NCI-H2227 treated with DMSO at 0.1 percent for 48 hours (cell line): ENCODE measurements at places on chromosomes 11 and 22.

DNA sequence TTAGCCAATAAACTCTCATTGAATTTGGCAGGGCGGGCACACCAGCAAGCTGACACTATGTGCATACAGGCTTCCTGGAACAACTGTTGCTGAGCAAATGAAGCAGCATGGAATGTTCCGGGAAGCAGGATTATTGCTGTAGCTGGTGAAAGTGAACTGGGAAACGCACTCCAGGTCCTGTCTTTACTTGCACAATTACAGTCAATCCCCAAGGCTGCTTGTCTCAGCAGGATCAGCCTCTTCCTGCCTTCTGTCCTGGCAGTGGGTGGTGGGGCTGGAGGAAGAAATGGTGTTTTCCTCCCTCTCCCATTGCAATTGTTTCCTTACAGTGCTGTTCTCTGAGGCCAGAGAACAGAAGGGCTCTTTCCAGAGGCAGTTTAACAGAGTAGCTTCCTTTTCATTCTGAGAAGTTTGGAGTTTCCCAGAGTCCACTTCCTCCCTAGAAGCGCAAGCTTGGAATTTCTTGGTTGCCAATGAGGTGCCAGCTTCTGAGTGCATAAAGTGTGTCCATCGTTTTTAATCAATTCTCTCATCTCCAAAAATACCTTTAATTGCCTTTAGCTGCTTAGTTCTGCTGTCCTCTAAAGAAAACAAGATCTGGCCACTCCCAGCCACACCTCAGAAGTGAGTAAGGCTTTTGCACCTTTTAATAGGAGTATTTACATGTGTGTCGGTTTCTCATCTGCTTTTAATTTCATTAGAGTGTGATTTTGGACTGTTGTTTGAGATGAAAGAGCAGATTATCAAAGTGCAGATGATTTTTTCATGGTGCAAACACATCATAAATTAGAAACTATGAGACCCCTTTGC lies 19.9 kb downstream of the CD44 start:
- peak; percentile 50 for DNase-seq

GRCh38 chr22:25111579-25112517 lies 87.8 kb upstream of the CRYBB3 start:
- DNase-seq, result no peak

GRCh38 chr22:35315141-35315854 lies 15.6 kb downstream of the TOM1 start:
- DNase-seq, result no peak

GRCh38 chr11:2869561-2870427 lies 15.8 kb downstream of the CDKN1C start:
- no peak for DNase-seq
